ENCODE measurements at places on chromosomes 5 and 9.

DNA sequence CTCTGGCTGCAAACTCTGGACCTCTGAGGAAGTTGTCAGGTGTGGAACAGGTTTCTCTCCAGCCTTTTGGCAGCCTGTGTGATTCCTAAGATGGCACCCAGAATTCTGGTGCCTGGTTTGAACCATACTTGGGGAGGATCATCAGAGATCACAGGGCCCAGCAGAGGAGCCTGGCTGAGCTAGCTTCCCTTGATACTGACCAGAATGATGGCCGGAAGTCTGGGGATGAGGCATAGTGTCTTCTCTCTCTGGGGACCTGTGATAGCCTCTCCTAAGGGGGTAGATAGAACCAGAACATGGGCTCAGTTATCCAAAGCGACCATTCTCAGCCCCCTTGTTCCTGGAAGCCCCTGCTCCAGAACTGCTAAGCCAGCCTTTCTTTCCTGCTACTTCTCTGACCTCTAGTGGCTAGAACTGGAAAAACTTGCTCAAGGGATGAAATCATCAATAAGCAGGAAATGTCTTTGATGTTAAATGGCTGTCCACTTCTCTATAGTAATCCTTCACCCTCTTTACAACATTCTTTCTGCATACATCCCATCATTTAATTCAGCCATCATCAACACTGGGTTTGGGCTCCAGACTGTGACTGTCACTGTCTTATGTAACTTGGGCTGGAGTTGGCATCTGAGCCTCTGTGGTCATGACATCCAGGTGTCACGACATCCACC, 55.1 kb downstream of the C9orf152 start:
- DNase-seq: peak; percentile 27

DNA sequence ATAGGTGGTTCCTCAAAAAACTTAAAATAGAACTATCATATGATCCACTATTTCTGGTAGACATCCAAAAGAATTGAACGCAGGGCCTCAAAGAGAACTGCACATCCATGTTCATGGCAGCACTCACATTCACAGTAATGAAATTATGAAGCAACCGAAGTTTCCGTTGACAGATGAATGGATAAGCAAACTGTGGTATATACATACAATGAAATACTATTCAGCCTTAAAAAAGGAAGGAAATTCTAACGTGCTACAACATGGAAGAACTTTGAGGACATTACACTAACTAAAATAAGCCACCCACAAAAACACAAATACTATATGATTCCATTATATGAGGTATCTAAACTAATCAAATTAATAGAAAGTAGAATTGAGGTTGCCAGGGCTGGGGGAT, 18.5 kb downstream of the CENPK start:
- DNase-seq: no peak

DNA sequence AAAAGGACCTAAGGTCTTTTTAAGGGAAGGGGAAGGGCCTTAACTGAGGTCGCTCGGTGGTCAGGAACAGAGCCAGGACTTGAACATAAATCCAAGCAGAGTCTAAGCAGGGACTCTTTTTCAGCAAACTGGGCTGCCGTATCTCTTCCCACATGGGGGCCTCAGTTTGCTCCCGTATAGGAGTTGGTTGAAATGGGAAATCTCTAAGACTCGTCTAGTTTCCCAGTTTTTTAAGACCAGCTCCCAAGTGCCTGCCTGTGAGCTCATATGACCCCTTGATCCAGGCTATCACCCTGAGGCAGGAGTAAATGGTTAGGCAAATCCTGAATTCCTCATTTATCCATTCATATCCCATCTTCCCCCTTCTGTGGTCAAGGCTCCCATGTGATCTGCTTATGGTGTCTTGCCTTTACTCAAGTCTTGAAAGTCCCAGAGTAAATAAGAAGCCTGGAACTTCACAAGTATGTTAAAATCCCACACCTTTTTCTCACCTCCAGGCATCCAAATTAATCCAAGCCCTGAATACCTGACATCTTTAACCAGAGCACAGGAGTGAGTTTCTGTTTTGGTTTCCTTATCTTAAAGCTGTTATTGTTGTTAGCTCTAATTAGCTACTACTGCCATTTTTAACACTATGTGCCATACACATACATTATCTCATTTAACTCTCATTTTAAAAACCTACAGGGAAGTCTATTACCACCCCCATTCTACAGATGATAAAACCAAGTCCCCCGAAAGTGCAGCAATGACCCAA, 3.0 kb downstream of the ARSI start:
- DNase-seq: no peak

DNA sequence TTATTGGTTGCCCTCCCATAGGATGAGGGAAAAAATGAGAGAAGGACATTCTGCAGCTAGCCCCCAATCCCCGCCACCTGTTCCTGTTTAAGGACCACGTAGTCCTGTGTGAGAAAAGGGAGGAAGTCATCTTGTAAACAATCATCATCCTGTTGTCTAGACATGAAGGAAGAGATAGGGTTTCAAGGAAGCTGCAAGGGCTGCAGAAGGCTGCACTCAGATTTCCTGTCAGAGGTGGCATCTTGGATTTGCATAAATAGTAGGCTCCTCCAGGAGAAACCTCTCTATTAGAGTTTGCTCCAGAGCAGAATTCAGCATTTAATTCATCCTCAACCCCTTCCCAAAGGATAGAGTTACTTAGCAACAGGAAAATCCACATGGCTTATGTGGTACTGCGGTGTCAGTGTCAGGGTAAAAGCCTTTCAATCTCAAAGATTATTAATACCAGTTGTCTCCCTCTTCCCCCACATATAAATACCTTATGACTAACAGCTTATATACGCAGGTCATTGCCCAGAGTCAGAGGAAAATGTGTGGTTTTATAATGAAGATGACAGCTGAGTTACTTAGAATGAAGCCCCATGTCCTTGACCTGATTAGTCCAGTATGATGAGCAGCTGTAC, 4.6 kb upstream of the DNAJC18 start:
- no peak for DNase-seq

DNA sequence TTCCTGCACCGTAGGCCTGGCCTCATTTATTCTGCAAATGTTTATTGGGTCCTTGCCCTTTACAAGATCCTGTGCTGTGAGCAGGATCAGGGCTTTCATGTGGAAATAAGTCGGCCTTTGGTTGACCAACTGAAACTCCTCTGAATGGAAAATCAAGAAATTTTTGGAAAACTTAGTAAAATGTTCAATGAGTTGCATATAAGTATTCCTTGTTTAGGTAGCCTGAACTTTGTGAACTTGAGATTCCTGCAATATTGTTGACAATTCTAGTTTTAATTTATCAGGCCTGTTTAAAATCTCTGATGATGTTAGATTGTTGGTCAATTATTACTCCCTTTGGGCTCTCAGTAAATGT, 1.1 kb downstream of the MAML1 start:
- DNase-seq: no peak

- DNase-seq: no peak
Measured at GRCh38 chr9:138070815-138071214, 193.2 kb downstream of the CACNA1B start.

- DNase-seq: no peak
Measured at GRCh38 chr5:346229-346935, 24.9 kb downstream of the AHRR start.

- no peak for DNase-seq
Measured at GRCh38 chr5:103513701-103514100, 48.9 kb downstream of the NUDT12 start.

DNA sequence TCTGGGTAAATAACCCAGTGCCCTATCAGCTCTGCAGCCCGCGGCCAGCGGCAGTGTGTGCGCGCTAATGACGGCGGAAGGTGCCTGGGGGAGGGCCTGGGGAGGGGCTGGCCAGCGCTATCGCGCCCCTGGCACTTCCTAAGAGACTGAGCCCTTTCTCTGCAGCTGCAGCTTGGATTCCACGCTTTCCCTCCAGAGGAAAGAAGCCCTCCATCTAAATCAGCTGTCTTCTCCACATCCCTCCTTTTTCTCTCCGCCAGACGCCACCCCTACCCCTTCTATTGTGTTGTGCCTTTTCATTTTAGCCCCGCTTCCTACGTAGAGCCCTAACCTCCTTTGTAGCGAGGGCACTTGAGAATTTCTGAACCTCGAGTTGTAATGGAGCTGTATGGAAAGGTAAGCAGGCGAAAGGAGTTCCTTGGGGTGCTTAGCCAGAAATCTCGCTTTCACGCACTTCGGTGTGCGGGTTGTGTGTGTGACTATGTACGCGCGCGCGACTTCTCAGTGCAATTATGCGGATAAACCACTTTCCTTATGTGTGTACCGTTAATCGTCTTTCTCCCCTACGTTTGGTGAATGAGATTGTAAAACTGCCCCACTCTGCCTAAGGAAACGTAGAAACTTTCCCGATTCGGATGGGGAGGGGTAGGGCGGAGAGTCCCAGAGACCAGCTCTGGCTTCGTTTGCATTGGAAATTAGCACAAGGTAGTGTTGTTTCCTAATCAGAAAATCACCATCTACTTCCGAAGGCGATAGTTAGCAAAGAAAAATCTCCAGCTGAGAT, 664 bp upstream of the RAB3C start:
- DNase-seq: peak; percentile 83

GRCh38 chr5:123286891-123287290, 136.3 kb downstream of the CEP120 start:
- DNase-seq: no peak

DNA sequence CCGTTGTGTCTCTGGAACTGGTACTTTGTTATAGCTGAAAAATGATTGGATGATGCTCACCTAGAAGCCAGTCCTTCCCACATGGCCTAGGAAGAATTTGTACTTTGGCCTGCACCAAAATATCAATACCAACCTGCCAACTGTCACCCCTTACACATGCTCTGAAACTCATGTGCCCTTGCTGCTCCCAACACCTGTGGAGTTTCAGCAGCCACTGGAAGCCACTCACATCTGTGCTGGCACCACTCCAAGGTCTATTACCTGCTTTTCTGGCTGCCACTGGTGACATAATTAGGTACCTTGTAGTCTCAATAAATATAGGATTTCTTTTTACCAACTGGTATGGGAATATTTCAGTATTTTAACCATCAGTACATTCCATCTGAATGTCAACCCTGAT, 363.6 kb downstream of the SH3GL2 start:
- peak; percentile 56 for DNase-seq

GRCh38 chr5:54904425-54904824, 81.0 kb downstream of the ESM1 start:
- no peak for DNase-seq

GRCh38 chr5:16544607-16545374, 72.0 kb downstream of the RETREG1 start:
- DNase-seq: no peak

- DNase-seq: no peak
Measured at GRCh38 chr5:171850324-171850947, 64.8 kb downstream of the SMIM23 start.

DNA sequence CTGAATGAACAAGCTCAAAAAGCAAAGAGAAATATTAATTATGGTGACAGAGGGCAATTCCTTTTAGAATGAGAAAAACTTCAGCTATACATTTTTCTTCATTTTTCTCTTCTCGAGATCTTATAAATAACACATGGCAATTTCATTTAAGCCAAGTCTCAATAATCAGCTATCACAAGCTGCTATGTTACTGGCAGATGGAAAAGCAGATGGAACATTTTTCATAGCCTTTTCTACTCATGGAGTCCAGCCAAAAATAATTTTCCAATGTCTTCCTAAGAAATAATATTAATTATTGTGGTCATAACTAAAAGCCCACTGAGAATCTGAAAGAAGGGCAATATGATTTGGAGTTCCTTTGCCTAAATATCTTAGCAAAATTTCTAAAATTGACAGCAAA, 35.6 kb downstream of the SKIC3 start:
- DNase-seq: no peak

DNA sequence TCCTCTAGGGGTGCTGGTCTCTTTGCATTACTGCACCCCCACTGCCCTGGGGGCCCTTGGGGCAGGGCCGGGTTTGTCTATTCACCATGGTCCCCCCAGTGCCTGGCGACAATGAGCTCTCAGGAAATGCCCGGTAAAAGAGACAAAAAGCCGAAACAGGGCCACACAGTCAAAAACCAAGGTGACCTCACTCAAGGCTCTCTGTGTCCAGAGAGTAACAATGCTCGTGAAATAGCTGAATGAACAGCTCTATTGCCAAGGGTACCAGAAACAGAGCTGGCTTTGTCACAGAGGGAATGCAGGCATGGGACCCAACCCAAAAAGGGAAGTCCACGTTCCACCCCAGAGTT, 16.0 kb downstream of the SH3PXD2B start:
- DNase-seq: no peak

- DNase-seq: no peak
Measured at GRCh38 chr5:52943285-52943684, 45.9 kb upstream of the ITGA2 start.

DNA sequence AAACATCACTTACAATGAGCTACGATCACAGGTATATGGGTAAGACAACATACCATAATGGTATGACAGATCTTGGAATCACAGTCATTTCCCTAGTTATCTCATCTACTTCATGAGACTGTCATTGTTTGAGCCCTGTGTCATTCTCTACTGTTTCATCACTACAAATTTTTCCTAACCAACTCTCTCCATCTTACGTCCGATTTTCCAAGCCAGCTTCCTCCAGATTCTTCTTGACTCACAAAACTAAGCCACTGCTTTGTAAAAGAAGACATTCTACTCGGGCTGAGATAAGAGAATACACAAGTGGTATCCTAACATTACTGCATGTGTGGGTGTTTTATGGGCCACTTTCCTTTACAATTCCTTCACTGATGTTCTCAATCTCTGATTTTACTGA, 49.6 kb downstream of the SERINC5 start:
- no peak for DNase-seq

GRCh38 chr9:96071076-96071814, 195.8 kb downstream of the ERCC6L2 start:
- no peak for DNase-seq

DNA sequence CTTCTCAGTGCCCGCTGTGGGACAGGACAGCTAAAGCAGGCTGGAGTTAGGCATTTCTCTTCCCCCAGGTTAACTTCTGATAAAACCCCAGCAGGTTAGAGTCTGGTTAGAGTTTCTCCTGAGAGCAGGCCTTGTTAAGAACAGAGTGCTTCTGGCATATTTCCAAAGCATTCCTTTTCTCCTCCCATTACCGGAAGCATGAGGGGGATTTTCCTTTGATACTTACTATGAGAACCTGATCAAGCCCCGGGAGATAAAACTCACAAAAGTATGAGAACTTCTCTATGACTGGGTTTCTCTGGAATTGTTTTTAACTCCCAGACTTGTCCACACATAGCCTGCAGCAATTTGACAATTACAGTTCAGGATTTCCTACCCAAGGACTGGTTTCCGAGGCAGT, 77.4 kb upstream of the MAST4 start:
- no peak for DNase-seq

DNA sequence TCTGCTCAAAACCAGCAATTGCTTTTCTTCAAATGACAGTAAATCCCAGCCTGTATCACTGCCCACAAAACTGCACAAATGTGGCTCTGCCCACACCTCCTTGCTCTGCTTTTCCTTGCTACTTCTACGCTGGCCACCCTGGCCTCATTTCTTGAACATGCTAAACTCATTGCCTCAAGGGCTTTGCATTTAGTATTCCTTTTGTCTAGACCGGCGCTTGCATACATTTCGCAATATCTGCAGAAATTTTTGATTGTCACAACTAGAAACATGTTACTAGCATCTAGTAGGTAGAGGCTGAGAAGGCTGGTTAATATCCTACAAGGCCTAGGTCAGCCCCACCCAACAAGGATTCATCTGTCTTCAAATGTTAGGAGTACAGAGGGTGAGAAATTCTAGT, 2357.8 kb downstream of the MAT2B start:
- no peak for DNase-seq

Measured in NCI-H146 (cell line).